ENCODE measurements at places on chromosomes 13 and 19.

DNA sequence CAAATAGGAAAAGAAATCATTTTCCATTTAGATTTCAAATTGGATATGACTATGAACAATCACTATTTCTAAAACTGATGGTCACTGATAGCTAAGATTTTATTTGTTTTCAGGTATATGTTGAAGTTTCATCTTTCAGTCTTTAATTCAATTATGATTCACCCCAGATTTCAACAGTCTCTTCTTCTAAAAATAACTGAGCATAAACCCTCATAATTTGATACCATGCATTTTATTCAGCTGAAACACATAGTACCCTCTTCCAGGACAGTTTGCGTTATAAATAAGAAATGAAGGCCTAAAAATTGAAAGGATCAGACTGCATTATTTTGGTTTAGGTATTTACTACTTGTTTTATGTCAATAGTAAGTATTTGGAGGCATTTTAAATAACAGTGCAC is 428.5 kb upstream of the NBEA start:
- DNase-seq: no peak

DNA sequence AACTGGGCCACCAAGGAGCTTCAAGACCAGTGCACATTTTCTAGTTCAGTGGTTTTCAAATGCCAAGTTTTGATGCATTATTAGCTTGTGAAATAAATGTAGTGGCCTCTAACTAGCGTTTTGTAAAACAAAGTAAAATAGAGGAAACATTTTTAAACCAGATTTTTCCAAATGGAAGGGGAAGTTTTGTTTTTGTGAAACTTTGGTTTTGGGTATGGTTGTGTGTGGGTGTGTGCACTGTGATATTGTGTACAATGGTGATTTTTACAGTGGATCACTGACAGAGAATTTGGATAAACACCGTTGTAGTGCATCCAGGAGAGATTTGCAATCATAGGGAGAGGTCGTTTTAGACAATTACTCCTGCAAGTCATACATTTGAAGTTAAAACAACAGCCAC is 108.9 kb downstream of the SLC7A1 start:
- no peak for DNase-seq

- no peak for DNase-seq
These were observed 9.5 kb downstream of the HOMER3 start for GRCh38 chr19:18931316-18932162.

GRCh38 chr13:111337206-111337605 is 16.8 kb downstream of the TEX29 start:
- no peak for DNase-seq

- no peak for DNase-seq
These were observed 261.5 kb upstream of the STARD13 start for GRCh38 chr13:33547035-33547434.

GRCh38 chr19:28388988-28389387 is 824.0 kb downstream of the UQCRFS1 start:
- DNase-seq: no peak

All from CD4-positive, alpha-beta T cell treated with Interleukin-6 at 100 ng/mL for 8 hours (primary cell).